ENCODE measurements at places on chromosomes 2 and 18.

GRCh38 chr2:236240228-236240990 lies 23.8 kb downstream of the ASB18 start:
- no peak for DNase-seq

DNA sequence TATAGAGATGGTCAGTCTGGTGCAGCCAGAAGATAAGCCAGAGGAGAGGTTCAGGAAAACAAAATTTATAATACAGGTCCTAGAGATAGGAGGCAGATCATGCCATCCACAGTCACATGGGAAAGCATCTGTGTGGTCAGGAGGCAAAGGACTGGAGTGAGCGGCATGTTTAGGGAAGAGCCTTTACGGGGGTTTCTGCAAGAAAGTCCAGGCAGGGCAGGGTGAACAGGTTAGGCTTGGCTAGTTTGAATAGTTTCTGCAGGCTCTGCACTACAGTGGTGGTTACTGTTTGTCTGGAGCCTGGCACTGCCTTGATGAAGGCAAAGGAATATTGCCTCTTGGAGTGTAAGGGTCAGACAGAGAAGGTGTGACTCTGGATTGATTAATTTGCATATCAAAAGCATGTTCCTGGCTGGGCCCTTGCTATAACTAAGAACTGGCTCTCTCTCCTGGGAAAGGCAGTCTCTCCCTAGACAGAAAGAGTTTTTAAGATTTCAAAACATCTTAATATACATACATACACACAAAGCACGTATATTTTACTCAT lies 1034.7 kb upstream of the CHAC2 start:
- no peak for DNase-seq

- no peak for DNase-seq
Measured at GRCh38 chr2:234751275-234751973, 200.4 kb upstream of the SH3BP4 start.

DNA sequence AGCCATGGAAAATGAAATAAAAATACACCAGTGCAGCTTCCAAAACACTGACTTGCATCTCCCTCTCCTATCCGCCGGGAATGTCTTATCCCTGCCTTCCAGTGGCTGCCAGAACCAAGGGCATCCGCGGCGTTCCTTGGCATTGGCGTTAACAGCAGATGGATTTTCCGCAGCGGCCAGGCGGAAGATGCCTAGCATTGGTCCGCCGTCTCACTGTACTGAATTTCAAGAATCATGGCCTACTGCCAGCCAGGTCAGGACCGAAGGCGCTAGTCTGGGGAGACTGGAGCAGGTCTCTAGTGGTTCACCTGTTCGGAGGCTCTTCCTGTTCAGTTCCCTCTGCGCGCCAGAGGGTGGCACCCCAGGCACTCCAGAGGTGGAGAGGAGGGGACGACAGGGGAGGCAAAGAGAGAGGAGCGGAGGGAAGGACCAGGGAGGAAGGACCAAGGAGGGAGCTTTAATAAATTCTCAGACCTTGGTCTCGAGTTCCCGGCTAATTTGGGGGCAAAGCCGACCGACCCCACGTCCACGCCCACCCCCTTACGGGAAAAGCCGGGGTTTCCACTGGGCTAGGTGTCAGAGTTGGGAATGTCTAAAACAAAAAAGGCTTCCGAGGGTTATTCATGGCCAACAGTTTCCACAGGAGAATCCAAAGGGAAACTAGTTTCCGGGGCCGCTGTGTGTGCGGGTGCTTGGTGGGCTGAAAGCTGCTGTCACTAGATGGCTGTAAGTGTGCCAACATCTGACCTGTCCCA lies 3.7 kb upstream of the BCL2L11 start:
- DNase-seq, result peak; percentile 50

- DNase-seq, result no peak
Measured at GRCh38 chr18:74836296-74837139, 238.8 kb downstream of the ZNF407 start.

DNA sequence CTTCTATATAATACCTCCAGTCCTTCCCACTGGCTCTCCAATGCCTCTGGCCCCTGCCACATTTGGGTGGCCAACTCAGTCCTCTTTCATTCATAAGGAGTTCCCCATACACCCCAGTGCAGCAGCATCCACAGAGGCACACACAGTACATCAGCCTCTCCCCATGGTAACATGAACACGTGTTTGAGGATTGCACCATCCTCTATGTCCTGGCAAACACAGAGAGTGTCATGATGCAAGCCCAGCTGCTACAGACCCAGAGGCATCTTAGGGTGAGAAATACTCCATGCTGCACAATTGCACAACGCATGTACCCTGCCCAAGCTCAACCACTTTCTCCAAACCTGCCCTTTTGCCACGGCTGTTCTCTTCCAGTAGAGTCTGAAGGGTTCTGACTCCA lies 11.5 kb downstream of the IGFBP5 start:
- no peak for DNase-seq

- DNase-seq, result no peak
Measured at GRCh38 chr2:223368481-223368880, 233.7 kb downstream of the SCG2 start.

DNA sequence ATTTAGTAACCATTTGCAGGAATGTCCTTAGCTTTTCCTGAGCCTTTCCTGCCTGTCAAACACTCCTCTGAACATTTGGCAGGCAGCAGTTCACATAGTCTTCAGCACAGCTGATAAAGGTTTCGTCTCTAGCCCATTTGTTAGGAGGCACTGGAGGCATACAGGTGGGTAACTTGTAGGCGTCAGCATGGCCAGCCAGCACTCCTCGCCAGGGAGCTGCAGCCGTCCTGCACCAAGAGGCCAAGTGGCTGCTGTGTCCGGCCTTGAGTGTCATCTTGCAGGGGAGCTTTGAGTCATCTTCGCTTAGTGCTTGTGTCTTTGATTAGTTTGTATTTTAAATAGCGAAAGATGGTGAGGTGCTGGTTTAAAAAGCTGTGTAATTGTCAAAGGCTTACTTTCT lies 120.3 kb upstream of the NFATC1 start:
- DNase-seq, result no peak

GRCh38 chr2:196597531-196597930 lies 42.0 kb upstream of the CCDC150 start:
- no peak for DNase-seq

- no peak for DNase-seq
Measured at GRCh38 chr2:58812771-58813344, 571.7 kb upstream of the FANCL start.

DNA sequence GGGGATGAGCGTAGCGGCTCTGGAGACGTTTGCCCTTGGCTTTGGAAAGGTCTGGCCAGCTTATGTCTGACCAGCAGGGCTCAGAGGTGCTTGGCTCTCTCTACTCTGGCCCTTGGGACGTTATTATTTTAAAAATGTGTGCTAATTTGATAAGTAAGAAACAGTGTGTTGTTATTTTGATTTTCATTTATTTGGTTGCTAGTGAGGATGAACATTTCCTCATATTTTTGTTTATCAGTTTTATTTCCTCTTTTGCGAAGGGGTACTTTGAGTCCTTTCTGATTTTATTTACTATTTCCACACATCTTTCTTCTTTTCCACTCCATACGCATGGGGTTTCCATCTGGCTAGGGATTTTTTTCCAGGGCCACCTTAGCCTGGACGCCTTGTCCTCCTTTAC lies 11.4 kb downstream of the CXCR4 start:
- no peak for DNase-seq

- no peak for DNase-seq
Measured at GRCh38 chr2:74000666-74001065, 16.0 kb downstream of the TET3 start.

GRCh38 chr2:85327160-85327821 lies 498 bp downstream of the TGOLN2 start:
- peak; percentile 23 for DNase-seq

GRCh38 chr18:7567474-7568425 lies 634 bp downstream of the PTPRM start:
- no peak for DNase-seq

DNA sequence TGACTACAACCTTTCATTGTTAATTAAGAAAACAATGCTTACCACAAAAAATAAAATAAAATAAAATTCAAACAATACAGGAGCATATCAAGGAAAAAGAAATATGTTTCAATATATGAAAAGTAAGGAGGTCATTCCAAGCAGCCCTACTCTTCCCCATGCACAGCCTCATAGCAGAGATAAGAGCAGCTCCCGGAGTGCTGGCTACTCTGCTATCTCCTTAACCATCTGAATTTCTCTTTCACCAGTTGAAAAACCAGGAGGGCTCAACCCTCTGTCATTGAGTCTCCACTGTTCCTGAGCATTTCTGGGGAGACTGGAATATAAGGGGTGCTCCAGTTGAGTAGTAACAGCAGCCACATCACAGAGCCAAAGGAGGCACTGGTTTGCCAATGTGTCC lies 201.4 kb downstream of the TCF4 start:
- no peak for DNase-seq

DNA sequence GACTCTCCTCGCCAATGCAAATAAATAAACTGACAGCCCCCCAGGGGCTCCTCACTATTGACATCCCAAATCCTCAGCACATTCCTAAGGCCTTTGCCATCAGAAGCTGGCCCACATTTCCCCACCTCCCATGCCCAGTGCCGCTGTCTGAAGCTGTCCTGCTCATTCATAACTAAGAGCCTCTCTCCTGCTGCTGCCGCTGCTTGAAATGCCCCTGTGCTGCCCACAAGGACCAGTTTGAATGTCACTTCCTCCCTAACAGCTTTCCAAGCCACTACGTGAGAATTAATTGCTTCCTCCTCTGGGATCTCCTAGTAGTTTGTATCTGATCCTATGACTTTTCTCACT lies 151.6 kb upstream of the CAPN13 start:
- no peak for DNase-seq

DNA sequence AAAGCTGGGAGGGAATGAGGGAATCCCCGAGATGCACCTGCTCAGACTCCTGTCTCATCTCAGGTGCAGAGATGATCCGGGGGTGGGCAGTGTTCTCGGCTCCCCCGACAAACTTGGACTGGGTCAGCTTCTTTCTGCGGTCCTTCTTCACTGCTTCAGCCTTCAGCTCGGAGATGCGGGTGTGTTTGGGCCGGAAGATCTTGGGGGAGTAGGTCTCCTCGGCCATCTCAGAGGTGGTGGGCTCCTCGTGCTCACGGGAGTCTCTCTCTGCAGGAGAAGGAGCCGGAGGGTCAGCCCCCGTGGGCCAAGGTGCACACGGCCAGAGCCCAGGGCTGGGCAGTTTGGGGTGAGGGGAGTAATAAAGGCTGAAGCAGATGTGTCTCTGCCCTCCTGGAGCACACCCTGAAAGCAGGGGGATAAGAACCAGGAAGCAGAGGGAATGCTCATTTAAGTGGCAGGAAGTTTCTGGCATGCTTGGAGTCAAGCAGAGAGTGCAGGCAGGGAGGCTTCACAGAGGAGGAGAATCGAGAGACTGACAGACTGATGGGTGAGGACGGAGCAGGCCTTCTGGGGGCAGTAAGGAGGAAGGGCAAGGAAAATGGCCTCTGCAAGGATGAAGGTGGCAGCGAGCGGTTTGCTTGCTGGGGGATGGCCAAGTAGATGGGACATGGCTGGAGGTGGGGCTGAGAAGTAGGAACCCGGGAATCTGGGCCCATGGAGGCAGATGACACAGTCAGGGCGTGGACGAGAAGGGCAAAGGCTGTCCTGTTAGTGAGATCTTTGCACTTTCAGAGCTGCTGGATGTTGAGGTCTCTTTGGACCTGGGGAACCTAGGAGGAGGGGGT lies 16.3 kb downstream of the IGFBP5 start:
- no peak for DNase-seq

DNA sequence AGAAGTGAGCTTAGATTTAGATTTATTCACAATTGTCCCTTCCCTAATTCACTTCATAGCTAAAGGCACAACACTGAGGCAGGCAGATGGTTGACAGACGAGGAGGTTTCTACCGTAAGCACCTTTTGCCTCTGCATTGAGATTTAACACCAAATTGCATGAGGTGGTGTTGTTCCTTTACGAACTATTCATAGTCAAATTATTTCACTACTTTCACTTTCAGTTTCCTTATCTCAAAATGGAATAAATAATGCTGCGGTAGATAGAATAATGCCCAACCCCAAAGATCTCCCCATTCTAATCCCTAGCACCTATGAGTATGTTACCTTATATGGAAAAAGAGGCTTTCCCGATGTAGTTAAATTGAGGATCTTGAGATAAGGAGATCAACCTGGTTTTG lies 58.9 kb upstream of the LINC00305 start:
- DNase-seq, result no peak

- no peak for DNase-seq
Measured at GRCh38 chr2:100239486-100240210, 82.7 kb downstream of the LONRF2 start.

DNA sequence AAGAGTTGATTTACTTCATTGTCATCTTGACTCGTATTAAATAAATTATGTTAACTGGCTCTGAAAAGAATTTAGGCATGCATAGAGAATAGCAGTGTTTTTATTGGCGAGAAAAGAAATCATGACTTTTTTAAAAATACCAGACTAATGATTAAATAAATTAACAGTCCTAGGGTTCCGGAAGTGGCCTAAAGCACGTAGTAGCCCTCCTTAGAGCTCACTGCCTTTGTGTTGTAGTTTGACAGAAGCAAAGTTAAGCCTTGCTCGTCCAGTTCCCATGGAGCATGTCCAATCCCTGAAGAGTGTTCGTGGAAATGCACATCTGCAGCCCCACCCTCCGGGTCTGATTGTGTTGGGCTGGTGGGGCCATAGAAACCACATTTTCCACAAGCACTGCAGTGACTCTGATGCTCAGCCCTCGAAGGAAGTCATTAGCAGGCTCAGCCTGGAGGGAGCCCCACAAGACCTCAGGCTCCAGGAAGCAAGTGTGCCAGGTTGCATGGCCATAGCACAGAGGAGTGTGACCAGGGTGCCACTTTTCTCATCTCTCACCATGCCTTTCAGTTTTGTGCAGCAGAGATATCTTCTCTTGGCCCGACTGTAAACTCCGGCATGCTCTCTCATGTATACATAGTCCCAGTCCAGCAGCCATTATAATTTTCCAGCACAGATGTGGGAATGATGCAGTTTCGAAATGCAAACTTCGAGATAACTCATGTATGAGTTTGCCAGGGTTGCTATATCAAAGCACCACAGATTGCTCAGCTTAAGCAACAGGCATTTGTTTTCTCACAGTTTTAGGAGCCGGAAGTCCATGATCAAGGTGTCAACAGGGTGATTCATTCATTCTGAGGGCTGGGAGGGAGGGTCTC lies 188.6 kb upstream of the SH3BP4 start:
- DNase-seq, result no peak

- no peak for DNase-seq
Measured at GRCh38 chr2:86174445-86174844, 20.8 kb downstream of the IMMT start.

DNA sequence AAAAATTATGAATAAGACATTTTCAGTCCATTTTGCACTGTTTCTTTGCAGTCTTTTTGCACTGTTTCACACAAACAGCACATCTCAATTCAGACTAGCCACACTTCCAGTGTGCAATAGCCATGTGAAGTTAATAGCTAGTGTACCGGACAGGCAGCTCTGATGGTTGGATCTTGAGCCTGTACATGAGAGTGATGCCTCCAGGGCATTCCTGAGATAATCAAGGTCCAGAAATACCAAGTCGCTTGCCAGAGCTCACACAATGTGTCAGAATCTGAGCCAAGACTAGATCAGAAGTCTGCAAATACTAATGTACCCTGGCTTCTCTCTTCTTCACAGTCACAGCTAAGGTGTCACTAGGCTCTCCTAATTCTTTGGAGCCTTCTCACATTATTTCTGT lies 180.2 kb downstream of the OSR1 start:
- no peak for DNase-seq
